ENCODE measurements at places on chromosomes 5 and 9. TPM values are rescaled to one million over a fixed set of nuclear protein-coding genes. Genes with fewer than 3 reads are reported as not detected.

The CXXC5 gene
- 28.2 TPM for polyA plus RNA-seq

The MYOT gene
- polyA plus RNA-seq, result 7.7 TPM

The PCDHGC5 gene
- polyA plus RNA-seq, result 0.29 TPM

The ZNF367 gene
- polyA plus RNA-seq, result 1.7 TPM

The MAMDC2 gene
- polyA plus RNA-seq, result 76.4 TPM

The FOXD4L5 gene
- polyA plus RNA-seq, result not detected

DNA sequence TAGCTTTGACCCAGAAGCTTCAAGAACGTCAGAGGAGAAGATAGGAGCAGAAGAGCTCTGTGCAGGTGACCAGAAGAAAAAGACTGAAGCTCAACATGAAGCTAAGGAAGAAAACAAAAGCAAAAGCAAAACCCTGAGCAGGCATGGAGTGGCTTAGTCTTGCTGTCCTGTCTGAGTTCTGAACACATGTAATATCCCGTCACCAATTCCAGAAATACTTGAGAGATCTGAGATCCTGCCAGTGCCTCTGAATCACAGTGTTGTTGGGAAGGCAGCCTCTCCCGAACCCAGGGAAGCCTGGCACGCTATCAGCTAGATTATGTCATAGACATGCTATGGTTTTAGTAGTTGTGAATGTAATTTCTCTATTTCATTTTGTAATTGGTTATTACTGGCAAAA is 235.7 kb downstream of the ICE1 start:
- DNase-seq, result no peak

- no peak for DNase-seq
Measured at GRCh38 chr5:175653763-175654162, 4.1 kb upstream of the HRH2 start.

DNA sequence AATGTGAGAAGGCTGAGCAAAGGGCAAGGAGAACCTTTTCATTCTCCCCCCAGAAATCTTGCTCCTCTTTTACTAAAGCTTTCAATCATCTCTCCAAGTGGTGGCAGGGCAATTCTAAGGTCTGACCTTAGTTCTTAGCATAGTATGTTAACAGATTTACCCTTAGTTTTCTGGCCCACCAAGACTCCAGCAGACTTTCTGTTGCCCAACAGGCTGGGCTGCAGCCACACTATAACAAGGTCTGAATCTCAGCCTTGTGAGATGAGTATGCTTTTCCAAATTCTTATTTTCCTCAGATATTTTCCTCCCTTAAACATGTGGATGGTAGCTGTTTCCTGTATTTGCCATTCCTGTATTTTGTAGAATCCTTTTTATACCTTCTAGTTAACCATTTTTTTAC is 69.5 kb downstream of the NIPBL start:
- no peak for DNase-seq

DNA sequence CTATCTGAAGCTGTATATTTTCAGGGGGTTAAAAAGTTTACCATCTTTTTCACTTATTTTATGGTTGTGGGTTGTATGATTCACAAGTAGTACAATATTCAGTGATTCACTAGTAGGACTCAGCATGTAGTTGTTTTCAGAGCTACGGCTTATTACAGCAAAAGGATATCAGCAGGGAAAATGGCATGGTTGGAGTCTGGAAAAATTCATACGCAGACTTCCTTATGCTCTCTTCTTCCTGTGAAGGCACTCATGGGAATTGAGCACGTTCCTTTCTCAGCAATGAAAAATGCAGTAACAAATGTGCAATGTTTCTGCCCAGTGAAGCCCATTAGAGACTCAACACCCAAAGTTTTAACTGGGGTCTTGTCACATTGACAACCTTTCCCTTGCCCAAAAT is 250.5 kb downstream of the KCNN2 start:
- no peak for DNase-seq

GRCh38 chr5:181217111-181217802 is 5.8 kb upstream of the TRIM41 start:
- DNase-seq, result no peak

- DNase-seq, result no peak
Measured at GRCh38 chr5:44536650-44537260, 147.5 kb upstream of the FGF10 start.

GRCh38 chr9:24932785-24933184 is 387.1 kb upstream of the IZUMO3 start:
- DNase-seq, result no peak

DNA sequence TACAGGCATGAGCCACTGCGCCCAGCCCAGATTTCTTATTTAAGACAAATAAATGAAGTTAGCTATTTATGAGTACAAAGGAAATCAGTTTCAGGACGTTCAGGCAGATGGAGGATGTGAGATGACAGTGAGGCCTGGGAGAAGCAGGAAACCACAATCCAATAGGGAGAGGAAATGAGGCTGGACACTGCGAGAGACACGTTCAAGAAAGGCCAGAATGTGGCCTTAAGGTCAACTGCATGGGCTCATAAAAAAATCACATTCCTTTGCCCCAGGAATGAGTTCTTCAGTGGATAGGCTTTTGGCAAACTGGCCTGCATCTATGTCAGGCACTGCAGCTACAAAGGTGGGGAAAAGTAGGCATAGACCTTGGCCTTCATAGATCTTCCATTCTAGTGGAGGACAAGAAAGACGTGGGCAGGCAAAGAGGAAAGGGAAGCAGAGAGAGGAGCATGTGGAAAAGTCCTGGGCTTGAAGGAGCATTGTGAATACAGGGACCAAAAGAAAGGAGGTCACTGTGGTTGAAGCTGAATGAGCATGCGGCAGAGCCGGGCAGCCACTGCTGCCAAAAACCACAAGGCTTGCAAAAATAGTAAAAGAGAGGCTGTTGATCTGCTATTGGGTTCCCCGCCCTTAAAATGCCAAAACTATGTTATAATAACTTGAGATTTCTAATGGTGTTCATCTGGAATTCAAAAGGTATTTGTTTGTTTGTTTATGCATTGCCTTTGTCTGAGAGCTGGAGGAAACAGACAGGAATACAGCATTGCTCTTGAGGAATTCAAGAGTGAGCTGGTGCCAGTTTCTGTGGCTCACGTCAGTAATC is 133.0 kb downstream of the GNA14 start:
- no peak for DNase-seq

- DNase-seq, result no peak
Measured at GRCh38 chr5:164376843-164377242, 871.4 kb downstream of the MAT2B start.

- DNase-seq, result no peak
Measured at GRCh38 chr5:1073239-1074102, 38.4 kb downstream of the SLC12A7 start.

Measured in urinary bladder (tissue), 4 donors.